ENCODE measurements at places on chromosomes 12 and 14.

DNA sequence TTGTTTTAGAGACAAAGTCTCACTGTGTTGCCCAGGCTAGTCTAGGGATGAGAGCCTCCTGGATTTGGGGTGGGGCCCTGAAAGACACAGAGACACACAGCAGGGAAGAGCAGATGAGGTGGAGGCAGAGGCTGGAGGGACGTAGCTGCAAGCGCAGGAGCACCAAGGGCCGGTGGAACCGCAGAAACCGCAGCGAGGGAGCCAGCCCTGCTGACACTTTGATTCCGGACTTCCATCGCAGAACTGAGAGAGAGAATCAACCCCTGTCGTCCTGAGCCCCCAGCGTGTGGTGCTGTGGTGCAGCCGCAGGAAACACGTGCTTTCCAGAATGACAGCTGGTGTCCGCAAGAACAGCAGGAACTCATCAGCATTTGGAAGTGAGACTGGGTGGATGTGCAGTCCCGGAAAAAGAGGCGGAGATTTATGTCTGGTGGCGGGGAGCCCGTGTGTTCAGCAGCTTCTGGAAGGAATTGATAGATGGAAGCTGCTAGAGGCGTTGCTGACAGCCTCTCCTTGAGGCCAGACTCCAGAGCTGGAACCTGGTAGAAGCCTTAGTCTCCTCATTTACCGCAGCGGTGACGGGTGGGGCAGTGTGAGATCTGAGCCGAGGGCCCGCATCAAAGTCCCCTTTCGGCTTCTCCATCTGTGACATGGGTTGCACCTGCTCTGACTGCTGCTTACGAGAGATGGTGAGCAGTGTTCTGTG lies 21.9 kb upstream of the KLC1 start:
- peak; percentile 25 for DNase-seq

- no peak for DNase-seq
Observed at GRCh38 chr14:69600304-69600891, 11.0 kb upstream of the SUSD6 start.

GRCh38 chr12:48795550-48796455 lies 6.9 kb upstream of the ADCY6 start:
- DNase-seq, result peak; percentile 24

GRCh38 chr12:76890151-76891143 lies 11.6 kb upstream of the CSRP2 start:
- peak; percentile 5 for DNase-seq

DNA sequence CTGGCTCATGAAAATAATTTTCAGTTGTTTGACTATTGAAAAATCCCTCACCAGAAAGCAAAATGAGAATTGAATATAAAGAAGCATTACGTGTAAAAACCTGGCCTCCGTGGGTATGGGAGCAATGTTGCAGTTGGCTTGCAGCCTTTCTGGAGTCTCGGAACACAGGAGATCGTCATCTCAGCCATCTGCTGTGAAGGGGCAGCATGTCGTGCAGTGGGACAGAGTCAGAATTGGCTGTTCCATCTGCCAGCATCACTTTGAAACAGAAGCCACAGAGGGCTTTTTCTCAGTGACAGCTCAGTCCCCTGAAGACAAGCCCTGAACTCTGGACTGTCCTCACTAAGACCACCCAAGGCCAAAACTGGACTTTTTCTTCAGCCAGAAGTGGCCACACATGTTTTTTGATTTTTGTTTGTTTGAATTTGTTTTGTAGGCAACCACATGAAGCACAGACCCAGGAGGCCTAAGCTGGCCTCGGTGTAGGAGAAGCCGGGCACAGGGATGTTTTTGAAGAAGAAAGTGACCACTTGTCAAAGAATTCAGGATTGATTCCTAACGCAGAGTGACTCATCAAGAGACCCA lies 170.8 kb upstream of the DYRK2 start:
- DNase-seq, result no peak

- no peak for DNase-seq
Observed at GRCh38 chr12:79547735-79548609, 142.8 kb downstream of the PAWR start.

DNA sequence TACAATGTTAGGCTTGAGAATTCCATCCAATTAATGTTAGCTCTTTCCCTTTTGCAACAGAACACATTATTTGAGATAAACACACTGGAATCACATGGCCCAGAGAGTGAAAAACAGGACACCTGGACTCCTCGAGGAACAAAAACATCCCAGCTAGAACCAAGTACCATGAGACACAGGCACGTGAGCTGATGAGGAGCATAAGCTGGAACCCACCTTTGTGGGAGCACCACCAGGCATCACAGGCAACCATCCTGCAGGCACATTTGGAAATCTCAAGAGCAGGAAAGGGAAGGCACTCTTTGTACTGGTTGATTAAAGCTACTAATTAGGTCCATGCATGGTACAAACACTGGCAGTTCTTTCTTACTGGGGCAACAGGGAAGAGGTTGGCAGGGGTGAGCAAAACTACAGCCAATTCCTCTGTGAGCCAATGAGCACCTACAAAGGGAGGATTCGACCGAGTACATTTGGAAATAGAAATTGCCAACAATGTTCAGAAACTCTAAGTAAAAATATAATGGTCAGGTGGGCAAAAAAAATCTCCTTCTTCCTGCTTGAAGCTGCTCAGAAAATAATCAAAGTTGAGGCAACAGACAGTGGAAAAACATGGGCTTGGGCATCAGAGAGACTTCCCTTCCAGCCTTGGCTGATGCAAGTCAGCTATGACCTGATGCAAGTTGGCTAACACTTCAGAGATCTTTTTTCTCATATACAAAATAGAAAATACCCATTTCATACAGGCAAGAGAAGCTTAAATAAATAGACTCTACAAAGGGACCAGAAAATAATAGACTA lies 216.7 kb downstream of the NUAK1 start:
- no peak for DNase-seq

DNA sequence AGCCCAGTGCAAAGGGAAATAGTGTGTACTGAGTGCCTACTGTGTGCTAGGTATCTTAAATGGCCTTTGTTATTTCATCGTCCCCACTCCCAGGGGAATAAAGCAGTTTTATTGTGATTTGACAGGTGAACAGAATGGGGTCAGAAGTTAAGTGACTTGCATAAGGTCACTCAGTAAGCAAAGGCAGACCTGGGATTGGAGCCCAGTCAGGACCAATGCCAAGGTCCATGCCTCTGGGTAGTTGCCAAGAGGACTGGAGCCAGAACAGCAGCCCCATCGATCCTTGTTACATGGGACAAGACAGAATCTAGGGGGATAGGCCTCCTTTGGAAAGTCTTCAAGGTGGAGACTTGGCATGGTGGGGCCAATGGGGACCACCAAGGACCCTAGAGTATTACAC lies 227.4 kb upstream of the PWP1 start:
- DNase-seq, result no peak

- no peak for DNase-seq
Observed at GRCh38 chr12:107845980-107846659, 71.6 kb downstream of the ASCL4 start.

- no peak for DNase-seq
Observed at GRCh38 chr14:61472011-61472672, 150.8 kb downstream of the PRKCH start.

DNA sequence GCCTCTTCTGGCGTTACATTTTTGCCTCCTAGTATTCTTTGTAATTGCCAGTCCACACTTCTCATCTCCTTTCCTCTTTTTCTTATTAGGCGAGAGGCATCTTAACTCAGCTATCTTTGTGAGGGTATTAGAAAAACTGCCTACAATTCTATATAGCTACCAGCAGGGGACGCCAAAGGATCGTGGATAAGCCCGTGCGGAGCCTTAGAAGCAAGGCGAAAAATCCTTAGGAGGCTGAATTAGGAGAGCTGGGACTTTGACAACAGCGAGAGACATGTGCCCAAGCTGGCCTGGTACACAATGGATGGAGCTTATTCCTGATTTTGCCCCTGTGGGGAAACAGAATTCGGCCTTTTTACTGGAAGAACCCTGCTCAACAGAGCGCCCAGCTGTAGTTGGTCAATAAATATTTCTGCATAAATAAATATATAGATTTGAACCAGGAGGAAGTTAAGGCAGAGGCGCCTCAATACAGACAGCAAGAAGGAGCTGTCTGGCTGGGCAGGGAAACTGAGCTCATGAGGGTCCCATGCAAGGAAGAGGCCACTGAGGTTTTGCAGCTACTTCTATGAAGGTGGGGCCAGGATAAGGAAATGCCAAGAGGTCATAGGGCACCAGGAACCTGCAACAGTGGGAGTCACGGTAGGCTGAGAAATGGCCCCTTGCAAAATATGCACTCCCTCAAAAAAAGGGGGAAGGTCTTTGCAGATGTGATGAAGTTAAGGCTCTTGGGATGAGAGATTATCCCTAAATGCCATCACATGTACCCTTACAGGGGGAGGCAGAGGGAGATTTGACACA lies 14.6 kb upstream of the RBM19 start:
- DNase-seq, result no peak

DNA sequence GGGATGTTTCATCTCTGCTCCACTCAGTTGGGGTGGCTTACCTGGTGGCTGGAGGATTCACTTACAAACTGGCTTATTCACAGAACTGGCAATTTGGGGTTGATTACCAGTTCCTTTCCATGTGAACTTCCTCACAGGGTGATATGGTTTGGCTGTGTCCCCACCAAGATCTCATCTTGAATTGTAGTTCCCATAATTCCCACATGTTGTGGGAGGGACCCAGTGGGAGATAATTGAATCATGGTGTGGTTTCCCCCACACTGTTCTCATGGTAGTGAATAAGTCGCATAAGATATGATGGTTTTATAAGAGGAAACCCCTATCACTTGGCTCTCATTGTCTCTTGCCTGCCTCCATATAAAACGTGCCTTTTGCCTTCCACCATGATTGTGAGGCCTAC lies 26.9 kb upstream of the IGF1 start:
- DNase-seq, result no peak

DNA sequence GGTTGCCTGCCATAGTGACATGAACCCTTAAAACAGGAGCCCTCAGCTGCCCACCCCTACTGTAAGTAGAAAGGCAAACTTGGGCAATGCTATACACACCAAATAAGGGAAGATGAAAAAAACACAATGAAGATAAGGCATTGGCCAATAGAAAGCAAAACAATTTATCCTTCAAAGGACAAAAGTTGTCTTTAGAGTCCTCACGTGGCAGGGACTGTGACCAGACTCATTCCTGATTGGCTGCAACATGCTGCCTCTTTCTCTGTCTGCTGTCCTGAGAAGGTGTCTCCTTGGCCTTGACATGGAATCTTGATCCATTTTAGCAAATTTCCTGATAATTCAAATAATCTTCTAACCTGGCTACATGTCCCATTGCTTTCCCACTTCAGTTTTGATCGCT lies 131.9 kb downstream of the GPR135 start:
- no peak for DNase-seq

GRCh38 chr12:29024117-29024516 lies 125.0 kb upstream of the FAR2 start:
- DNase-seq, result no peak

DNA sequence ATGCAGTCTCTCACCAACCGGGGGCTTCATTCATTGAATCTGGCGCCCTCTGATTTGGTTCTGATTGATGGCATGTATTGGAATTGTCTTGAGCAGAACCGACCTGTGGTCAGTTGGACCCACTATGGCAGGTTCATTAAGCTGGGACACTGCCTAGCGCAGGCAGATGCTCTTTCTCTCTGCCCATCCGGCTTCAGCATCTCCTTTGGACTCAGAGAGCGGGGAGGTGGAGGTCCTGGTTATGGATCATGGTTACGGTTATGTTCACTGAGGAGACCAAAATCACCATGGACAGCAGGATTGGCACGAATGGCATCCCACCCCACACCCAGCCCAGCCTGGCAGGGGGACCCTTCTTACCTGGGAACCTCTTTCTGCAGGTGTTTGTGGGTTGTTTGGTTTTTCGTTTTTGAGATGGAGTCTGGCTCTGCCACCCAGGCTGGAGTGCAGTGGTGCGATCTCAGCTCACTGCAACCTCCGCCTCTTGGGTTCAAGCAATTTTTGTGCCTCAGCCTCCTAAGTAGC lies 16.4 kb upstream of the BCL7A start:
- DNase-seq, result no peak

DNA sequence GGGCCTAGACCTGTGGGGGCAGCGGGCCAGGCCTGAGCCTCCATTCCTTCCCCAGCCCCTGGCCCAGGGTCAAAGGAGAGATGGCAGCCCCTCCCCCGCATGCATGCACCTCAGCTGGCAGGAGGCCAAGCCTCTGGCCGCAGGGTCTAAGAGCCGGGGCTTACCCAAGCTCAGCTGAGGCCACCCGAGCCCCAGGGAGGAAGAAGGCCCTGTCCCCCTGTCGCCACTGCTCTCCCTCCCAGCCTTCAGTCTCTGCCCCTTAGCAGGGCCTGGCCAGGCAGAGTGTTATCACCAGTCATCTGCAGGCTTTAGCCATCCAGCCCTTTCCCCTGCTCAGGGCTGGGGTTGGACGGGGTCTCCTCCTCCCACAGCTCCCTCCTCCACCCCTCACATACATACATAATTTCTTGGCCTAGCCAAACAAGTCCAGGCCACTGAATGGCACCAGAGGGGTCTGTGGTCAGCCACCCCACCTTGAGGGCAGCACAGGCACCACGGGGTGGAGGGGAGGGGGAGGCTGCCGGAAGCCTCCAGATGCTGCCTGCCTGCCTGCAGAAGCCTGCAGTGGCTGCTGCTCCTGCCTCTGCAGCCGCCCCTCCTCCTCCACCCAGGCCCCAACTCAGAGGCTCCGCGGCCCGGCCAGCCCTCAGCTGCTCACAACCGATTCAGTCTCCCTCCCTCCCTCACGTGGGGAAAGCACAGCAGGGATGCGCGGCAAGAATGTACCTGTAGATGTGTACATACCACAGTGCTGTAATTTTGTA lies 22.8 kb downstream of the RAB35 start:
- DNase-seq, result no peak

DNA sequence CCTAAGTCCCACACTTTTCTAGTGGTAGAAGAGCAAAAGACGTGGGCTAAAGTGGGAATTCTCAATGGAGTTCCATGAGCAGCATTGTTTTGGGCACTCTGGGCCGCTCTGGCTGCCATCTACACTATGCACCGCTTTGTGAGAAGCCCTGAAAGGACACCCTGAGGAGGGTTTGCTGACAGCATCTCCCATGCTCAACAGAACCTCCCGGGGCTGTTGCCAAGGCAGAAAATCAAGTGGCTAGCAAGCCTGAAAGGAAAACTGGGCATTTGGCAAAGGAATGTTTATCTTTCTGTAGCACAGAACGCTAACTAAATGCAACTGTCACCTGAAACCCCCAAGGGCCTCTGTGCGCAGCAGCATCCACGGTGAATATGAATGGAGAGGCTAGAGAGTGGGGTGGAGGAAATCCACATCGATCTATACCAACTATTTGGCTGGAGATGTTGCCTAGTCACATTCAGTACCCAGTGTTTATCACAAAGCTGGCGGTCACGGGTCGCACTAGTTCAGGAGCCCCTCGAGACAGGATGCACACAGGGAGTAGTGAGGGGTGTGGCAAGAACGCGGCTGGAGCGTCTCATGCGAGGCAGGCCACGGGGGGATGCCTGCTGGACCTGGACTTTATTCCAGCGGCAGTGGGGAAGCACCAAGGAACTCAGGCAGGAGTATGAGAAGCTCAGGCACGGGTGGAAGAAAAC lies 14.2 kb downstream of the APPL2 start:
- DNase-seq, result no peak

GRCh38 chr14:99981806-99982205 lies 83.4 kb upstream of the EVL start:
- no peak for DNase-seq

Data from activated T-helper 9 cell treated with anti-CD3 and anti-CD28 coated beads, Interleukin-2, amount 50 U/mL, for 16 hours (primary cell).